ENCODE measurements at places on chromosomes 3 and 15.

DNA sequence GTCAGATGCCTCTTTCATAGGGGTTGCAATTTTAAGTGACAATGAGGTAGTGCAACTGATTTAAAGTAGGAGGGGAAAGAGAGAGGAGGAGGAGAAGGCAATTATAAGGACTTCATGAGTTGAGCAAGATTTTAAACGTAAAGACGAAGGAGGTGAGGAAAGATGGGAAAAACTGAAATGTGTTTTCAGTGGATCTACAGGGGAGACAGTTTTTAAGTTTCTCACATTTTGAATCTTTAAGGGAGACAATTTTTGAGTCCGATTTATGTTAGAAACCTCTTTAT, 68.7 kb upstream of the LIMD1 start:
- DNase-seq: no peak

GRCh38 chr3:125381743-125382142, 6.6 kb upstream of the ZNF148 start:
- peak; percentile 78 for DNase-seq

DNA sequence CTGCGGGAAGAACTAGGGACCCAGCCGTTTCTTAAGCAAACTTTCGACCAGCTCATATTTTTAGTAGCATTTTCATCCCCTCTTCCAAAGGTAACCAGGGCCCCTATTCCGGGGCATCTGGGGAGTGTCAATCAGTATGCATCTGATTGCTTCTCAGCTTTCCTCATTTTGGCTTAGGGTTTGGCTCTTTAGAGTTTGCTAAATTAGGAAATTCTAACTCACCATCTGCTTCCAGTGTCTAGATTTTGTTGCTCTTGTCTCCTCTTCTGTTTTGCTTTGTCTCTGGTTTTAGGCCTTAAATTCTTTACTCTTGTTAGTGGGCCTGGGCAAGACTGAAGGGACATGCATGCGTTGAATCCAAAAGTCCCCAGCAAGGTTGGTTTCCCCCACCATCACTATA, 9.6 kb upstream of the ABTB1 start:
- DNase-seq: no peak

DNA sequence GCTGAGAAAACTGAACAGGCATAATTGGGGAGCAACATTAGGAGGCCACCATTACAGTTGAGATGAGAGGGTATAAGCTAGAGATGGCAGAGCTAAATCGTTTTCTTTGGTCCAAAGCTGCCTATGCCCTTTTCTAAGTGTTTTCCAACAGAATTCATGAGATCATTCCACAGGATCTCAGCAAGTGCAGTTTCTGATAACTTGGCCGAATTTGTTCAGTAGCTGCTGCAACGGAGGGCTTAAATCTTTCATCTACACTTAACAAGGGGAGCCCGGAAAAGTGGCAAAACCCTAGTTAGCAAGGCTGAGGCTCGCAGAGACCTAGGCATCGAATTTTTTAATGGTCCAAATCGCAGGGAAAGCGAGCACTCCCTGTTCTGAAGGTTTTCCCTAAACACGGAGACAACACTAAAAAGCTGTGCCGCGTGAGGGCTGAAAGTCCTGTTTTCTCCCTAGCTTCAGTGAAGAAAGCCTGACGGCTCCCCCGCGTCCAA, 531 bp upstream of the BLOC1S6 start:
- DNase-seq: no peak

- no peak for DNase-seq
These were observed 28.8 kb upstream of the PLSCR2 start for GRCh38 chr3:146498002-146498736.

DNA sequence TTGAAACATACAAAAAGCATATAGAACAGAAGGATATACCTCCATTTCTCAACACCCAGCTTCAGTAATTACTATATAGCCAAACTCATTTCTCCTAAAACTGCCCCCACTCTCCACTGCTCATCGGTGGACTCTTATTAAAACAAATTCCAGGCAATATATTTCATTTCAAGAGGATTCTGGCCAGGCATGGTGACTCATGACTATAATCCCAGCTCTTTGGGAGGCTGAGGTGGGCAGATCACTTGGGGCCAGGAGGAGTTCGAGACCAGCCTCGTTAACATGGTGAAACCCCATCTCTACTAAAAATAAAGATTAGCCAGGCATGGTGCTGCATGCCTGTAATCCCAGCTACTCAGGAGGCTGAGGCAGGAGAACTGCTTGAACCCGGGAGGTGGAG, 40.9 kb downstream of the SNX4 start:
- peak; percentile 11 for DNase-seq

DNA sequence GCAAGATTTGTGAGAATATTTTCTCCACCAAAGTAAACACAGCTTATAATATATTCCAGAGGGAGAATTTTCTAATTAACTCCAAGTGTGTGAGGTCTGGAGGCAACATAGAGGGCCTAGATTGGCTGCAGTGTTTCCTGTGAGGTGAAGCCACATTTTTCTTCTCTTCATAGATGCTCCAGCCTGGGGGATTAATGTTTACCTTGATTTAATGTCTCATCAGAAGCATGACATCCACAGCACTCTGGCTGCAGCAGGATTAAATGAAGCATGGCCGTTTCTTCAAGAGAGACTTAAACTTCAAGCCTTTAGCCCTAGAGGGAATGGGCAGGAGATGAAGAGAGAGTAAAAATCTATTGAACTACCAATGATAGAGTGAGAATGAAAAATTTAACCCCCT, 137.9 kb upstream of the ZBTB20 start:
- no peak for DNase-seq

GRCh38 chr15:66621491-66622467, 56.0 kb upstream of the LCTL start:
- DNase-seq: no peak

GRCh38 chr3:52254608-52255007, 9.0 kb downstream of the PPM1M start:
- DNase-seq: no peak

- no peak for DNase-seq
These were observed 4.4 kb downstream of the SH3BP5 start for GRCh38 chr3:15327941-15328340.

- peak; percentile 63 for DNase-seq
These were observed 3.3 kb upstream of the DCP1A start for GRCh38 chr3:53350652-53351051.

- DNase-seq: peak; percentile 17
These were observed 58.9 kb downstream of the MECOM start for GRCh38 chr3:169604568-169604967.

DNA sequence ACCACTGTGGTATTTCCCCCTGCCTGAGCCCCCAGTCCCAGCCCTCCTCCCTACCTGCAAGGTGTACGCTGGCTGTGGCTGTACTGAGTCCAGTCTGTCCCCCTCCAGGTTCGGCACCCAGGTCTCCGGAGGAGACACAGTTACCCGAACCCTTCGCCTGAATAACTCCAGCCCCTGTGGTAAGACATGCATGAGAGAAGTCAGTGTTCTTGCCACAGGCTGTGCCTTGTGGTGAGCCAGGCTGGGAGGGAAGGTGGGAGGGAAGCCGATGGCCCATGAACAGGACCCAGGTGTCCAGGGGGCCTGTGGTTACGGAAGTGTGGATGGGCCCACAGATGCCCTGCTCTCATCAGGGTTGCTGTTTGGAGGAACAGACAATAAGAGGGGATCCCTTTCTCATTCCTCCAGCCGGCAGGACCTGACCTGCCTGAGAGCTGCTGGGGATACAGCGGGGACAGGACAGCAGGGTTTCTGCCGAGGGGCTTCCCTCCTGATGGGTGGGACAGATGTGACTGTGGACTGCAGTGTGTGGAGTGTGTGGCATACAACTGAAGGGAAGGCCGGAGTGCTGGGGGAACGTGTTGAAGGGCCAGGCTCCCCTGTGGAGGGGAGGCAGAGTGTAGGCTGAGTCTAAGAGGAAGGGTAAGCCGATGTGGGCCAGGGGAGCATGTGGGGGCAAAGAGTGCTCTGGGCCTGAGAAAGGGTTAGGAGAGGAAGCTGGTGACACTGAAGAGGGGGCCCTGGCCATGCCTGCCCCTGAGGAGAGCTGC, 21.9 kb downstream of the ACAA1 start:
- DNase-seq: no peak

DNA sequence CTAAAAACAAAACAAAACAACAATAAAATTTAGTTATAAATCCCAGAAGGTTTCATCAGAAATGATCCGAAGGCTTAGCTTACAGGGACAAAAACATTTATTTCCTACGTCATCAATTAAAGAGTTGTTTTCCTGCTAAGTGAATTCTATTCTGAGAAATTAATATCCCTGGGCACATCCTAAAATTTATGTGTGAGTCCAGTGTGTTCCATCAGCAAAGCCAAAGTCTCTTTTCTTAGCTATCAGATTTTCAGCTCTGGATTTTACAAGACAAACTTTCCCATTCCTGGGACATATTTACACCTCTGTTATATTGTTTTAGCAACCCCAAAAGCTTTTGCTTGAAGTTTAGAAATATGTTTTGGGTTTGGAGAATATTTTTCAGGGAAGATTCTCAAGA, 4.4 kb upstream of the TMC3 start:
- no peak for DNase-seq

GRCh38 chr3:24388611-24389010, 106.0 kb downstream of the THRB start:
- DNase-seq: no peak

DNA sequence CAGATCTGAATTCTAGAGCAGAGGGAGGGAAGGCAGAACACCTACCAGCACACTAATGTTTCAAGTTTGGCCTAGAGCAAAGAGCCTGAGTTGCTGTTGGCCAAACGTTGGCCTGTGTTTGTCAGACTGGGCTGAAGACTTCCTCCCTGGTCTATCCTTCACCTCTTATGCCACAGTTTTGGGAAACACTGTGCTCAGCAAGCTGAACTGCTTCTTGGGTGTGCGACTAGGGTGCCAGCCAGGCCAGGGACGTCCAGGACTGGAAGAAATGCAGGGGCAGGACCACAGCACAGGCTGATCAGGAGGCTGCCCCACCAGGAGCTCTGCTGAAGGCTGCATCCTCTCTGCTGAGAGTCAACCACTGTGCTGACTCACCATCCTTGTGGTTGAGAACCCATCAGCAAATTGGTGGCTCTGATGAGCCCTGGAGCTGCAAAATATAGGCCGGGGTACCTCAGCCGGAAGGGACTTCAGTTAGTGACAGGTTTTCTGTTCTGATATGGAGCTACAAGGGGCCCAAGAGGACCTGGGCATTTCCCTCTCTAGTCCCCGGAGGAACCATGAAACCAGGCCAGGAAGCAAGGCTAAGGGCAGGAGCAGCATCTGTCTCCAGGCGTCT, 131.6 kb upstream of the RASGRP1 start:
- DNase-seq: peak; percentile 56

DNA sequence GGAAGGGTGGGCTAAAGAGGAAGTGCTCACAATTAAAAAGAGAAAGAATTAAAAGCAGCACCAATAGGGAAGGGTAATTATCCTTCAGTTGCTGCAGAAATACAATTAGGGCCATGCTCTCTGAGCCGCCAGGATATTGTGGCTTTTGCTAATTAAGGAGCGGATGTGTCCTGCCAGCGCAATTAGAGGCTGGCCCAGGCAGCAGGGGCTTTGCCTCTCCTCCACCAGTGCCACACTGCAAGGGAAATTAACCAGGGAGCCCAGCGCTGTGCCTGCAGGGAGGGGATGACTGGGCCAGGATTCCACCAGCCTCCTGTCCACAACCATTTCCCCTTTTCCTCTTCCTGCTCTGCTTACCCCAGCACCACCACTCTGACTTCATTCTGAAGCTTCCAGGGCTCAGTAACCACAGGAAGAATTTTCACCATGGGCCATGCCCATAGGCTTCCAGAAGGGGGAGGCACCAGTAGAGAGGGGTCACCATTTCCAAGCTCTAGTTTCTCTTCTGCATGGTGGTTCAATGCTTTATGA, 10.4 kb upstream of the AEN start:
- DNase-seq: peak; percentile 74

GRCh38 chr15:85886309-85886811, 91.6 kb upstream of the KLHL25 start:
- DNase-seq: no peak

DNA sequence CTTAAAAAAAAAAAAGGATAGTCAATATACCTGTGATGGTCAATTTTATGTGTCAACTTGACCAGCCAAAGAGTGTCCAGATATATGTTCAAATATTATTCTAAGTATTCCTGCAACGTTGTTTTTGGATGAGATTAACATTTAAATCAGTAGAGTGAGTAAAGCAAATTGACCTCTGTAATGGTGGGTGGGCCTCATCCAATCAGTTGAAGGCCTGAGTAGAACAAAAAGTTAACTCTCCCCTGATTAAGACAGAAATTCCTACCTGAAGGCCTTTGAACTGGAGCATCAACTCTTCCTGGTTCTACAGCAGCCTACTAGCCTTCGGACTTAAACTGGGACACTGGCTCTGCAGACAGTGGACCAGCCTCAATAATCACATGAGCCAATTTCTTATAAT, 154.1 kb downstream of the FGF12 start:
- DNase-seq: no peak

DNA sequence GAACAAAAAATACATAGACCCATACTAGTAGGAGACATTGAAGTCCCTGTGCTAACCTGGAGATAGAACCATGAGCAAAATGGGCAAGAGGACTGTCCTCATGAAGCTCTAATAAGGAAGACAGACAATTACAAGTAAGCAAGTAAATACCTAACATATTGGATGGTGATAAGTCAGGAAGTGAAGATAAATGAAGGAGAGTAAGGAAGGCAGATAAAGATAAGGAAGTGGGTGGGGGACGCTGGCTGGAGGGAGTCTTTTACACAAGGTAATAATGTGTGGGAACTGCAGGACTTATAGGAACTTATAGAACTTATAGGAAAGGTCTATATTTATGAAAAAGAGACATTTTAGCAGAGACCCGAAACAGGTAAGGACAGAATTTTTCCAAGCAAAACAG, 148.9 kb upstream of the ABI3BP start:
- no peak for DNase-seq

GRCh38 chr3:7421065-7421464, 560.1 kb downstream of the GRM7 start:
- DNase-seq: no peak

DNA sequence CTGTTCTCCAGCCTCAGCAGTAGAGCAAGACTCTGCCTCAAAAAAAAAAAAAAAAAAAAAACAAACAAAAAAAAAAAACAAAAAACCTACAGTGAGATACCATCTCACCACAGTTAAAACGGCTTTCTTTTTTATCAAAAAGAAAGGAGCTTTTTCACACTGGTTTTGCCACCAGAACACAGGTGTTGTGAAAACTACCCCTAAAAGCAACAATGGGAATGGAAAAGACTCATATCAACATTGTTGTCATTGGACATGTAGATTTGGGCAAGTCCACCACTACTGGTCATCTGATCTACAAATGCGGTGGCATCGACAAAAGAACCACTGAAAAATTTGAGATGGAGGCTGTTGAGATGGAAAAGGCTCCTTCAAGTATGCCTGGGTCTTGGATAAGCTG, 24.8 kb upstream of the SLC25A38 start:
- DNase-seq: no peak

GRCh38 chr3:47581422-47581821, 2.8 kb upstream of the CSPG5 start:
- DNase-seq: no peak

DNA sequence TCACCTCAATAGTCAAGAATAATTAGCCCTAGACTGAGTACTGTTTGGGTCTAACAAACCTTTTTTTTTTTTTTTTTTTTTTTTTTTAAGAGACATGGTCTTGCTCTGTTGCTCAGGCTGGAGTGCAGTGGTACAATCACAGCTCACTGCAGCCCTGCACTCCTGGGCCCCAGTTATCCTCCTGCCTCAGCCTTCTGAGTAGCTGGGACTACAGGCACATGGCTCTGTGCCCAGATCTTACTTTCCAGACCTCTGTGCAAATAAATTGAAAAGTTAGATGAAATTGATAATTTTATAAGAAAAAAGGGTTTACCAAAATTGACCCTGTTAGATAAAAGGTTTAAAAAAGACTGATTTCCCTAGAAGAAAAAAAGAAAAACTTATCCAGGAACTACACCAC, 79.0 kb downstream of the NR2E3 start:
- DNase-seq: no peak

Data from ELR (cell line).